ENCODE measurements at places on chromosomes 3 and 15.

DNA sequence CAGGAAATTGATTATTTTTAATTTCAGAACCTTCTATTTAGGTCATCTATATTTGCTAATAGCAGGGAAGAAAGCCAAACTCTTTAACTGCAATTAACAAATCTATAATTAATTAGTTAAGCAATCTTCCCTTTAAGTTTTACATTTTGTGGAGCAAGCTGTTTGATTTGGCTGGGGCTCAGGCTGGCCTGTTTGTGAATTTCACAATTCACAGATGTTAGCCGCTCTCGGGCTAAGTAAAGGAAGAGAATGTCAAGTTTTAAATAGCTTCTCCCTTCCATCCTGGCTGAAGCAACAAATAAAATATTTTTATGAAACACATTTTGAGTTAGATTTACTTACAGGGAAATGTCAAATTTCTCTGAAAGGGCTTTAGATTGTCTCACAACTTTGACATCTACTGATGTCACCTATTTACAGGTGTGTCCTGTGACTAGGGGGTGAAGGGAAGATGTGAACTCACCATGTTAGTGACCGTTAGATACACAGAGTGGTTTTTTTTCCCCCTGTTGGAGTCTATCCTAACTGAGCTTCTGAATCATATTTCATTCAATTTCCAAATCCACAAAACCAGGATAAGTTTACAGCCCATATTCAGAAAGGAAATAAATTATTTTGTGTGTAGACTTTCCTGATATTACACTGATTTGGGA, 1.3 kb upstream of the TP63 start:
- no peak for DNase-seq

DNA sequence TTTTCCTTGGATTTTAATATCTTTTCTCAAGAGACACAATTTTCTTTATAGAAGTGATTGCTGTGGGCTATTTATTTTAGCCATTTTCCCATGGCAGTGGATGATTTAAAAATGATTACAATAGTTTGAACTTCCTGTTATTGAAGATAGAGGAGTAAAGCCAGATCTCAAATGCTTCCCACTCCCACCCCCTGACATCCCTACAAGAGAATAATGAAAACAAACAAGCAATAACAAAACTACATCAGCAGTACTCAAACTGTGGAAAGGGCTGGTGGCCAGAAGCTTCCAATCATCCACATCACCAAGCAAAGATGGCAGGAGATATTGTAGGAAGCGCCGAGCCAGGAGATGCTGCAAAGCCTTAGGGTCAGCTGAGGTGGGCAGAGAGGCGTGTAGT, 831.1 kb upstream of the NR2F2 start:
- no peak for DNase-seq

GRCh38 chr15:33375236-33375635, 64.5 kb downstream of the RYR3 start:
- DNase-seq, result no peak

DNA sequence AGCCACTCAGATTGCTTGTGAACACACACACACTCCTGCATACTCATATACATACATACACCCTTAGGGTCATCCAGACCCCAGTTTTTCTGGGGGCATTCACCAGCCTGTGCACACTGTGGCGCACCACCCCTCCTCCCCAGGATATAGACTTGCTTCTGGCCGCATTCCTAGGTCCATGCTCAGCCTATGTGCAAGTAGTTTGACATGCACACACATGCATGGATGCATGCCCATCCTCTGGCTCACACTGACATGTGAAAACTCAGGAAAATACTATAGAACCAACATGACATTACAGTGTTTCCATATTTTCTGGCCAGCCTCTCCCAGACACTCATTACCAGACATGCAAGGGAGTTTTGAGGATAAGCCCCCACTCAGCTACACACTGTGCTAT, 79.3 kb upstream of the POLG start:
- DNase-seq, result no peak

GRCh38 chr3:172520301-172520831, 2.9 kb downstream of the TNFSF10 start:
- DNase-seq, result no peak
